Vagina (tissue), 2 donors: ENCODE measurements at places on chromosomes 4 and X.

- no peak for DNase-seq
These were observed 81.3 kb downstream of the HMGN5 start for GRCh38 chrX:81120258-81120935.

- DNase-seq = no peak
These were observed 50.3 kb downstream of the CHRDL1 start for GRCh38 chrX:110745288-110745687.

- DNase-seq = no peak
These were observed 46.0 kb upstream of the MGST2 start for GRCh38 chr4:139619644-139620043.

GRCh38 chrX:138788771-138789170 lies 77.3 kb upstream of the FGF13 start:
- no peak for DNase-seq

DNA sequence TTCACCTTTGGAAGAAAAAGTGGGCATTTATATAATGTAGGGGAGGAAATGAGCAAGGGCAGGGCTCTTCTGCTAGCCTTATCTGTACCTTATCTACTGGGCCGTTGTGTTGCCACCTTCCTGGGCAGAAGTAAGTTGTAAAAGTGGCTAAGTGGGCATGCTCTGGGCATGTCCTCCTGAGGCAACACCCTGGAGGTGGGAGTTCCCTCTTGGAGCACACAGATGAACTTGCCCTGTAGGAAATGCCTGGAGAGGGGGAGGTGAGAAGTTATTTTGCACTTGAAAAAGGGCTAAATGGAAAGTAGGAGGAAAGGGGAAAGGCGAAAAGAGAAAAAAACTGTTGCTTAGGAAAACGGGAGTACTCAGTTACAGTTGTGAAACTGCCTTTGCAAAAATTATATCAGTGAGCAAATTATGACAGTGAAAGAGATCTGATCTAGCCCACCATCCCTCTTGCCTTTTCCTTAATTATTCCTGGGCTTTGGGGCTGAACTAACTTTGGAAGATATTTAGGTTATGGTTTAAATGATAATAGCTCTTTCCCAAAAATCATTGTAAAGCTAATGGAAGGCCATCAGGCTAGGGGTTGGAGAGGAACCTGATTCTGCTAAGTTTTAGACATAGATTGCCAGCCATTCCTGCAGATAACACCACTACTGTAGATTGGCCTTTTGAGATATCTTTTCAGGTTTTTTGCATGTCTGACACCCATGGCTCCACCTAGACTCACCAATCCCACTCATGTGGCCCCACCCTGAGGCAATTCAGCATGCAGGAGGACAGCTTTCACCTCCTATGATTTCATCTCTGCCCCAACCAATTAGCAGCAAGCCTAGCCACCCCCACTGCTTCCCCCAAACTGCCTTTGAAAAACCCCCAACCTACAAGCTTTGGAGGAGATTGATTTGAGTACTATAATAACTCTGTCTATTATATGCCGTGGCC lies 20.5 kb upstream of the ZNF81 start:
- no peak for DNase-seq

GRCh38 chrX:10176121-10177003 lies 19.6 kb downstream of the CLCN4 start:
- no peak for DNase-seq

DNA sequence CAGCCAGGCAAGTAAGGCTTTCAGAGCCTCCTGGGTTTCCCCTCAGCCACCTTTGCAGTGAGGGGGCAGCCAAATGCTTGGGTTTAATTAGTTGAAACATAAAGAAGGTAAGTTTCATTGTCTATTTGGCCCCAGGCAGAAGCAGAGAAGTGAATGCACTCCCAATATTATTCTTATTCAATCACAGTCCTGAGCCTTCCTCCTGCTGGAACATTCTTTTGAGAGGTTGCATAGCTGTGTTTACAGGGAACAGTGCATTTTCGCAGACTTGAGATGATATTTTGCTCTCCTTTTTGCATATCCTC lies 13.9 kb downstream of the SLC2A9 start:
- DNase-seq = no peak

GRCh38 chrX:30668581-30668980 lies 15.4 kb downstream of the GK start:
- DNase-seq = no peak

GRCh38 chr4:154465085-154465484 lies 26.5 kb downstream of the DCHS2 start:
- DNase-seq = no peak

- DNase-seq = no peak
These were observed 22.4 kb upstream of the MXD4 start for GRCh38 chr4:2284161-2284933.

GRCh38 chrX:10893366-10893765 lies 217.8 kb upstream of the HCCS start:
- DNase-seq = no peak

DNA sequence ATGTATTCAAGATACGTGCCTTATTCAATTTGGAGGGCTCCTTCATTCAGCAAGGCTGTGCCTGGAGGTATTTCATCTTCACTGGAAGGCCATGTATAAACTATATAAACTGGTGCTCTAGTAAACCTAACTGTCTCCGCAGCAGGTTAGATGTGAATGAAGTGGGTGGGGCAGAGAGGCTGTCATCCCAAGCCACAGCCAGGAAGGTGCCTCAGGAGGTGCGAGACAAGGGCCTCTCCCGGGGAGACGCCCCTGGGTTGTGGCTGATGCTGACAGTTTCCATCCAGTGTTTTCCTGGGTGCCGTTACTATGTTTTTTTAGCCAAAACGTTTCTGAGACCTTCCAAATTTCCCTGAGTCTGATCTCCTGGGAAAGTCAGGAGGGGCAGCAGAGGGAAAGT lies 221.5 kb upstream of the RPL34 start:
- no peak for DNase-seq

- DNase-seq = no peak
These were observed 276.8 kb downstream of the ZNF674 start for GRCh38 chrX:46268412-46268811.

- no peak for DNase-seq
These were observed 38.4 kb downstream of the GRSF1 start for GRCh38 chr4:70801265-70801809.

DNA sequence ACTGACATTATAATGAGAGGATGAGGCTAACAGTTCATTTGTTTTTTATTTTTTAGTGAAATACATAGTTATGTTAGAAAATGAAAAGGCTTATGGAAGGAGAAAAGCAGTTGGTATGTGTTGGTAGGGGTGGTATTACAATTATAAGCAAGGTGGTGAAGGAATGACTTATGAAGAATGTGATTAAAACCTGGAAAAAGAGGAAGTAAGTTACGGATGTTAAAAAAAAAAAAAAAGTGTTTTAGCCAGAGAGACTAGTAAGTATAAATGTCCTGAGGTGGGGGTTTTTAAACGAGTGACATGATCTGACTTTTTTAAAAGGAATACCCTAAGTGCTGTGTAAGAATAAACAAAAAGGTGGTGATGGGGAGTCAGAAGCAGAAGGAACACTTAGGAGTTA lies 206.8 kb downstream of the IL15 start:
- DNase-seq = no peak

- DNase-seq = no peak
These were observed 130.9 kb downstream of the RNF150 start for GRCh38 chr4:141002323-141002805.

DNA sequence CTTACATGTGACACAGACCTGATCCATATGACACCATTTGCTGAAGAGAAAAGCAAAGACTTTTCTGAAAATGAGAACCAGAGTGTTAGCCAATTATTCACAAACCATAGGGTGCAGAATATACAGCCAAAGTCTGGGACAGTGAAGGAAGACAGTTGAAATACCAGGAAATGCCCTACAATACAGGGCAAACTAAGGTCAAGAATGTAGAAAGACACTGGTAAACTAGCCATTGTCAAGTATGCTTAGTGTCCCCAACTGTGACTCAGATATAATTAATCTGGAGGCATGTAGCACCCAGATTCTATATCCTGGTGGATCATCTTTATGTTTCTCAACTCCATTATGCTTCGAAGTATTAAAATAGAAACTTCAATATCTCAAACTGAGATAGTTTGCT lies 200.9 kb upstream of the FSTL5 start:
- DNase-seq = no peak

GRCh38 chr4:74357965-74358364 lies 7.0 kb upstream of the EREG start:
- DNase-seq = no peak

DNA sequence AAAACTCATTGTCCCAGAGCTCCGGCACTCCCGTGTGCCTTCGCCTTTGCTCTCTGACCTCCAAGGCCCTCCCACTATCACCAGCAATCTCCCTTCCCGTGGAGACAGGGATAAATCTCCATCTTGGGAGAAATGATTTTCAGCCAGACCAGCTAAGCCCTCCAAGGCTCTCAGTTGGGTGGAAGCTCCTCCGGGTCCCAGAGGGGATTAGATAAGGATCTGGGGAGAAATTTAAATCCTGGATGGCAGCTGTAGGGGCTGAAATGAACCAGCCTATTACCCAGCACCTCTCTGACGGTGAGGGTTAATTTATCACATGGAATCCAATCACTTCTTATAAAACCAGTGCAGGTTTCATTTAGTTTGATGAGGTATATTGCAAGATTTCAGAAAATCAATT lies 366.2 kb downstream of the FBXW7 start:
- no peak for DNase-seq
